Effector CD4-positive, alpha-beta T cell (primary cell): ENCODE measurements at places on chromosomes 6 and 20.

- DNase-seq: peak; percentile 22
Measured at GRCh38 chr6:129370268-129370916, 339.6 kb downstream of the ARHGAP18 start.

- no peak for DNase-seq
Measured at GRCh38 chr20:58478141-58478805, 36.9 kb downstream of the APCDD1L start.

- no peak for DNase-seq
Measured at GRCh38 chr20:62603021-62603906, 39.0 kb upstream of the SLCO4A1 start.

GRCh38 chr6:126541806-126542491 is 202.0 kb downstream of the CENPW start:
- DNase-seq: no peak

GRCh38 chr20:17896193-17896723 is 72.3 kb downstream of the SNX5 start:
- no peak for DNase-seq
